Dermis blood vessel endothelial cell (primary cell): ENCODE measurements at places on chromosomes 5 and 9. TPM values are rescaled to one million over a fixed set of nuclear protein-coding genes. Genes with fewer than 3 reads are reported as not detected.

The CCL27 gene
- total RNA-seq, result not detected in 2 replicates

GRCh38 chr9:136197930-136198604 is 6.9 kb downstream of the LHX3 start:
- no peak for DNase-seq

- DNase-seq, result peak; percentile 41
Observed at GRCh38 chr5:176481711-176482110, 33.5 kb downstream of the FAF2 start.

The PTGES gene
- total RNA-seq, result 0.47 and 0.51 TPM in 2 replicates

The ADRB2 gene
- 11.7 and 14.8 TPM in 2 replicates for total RNA-seq

DNA sequence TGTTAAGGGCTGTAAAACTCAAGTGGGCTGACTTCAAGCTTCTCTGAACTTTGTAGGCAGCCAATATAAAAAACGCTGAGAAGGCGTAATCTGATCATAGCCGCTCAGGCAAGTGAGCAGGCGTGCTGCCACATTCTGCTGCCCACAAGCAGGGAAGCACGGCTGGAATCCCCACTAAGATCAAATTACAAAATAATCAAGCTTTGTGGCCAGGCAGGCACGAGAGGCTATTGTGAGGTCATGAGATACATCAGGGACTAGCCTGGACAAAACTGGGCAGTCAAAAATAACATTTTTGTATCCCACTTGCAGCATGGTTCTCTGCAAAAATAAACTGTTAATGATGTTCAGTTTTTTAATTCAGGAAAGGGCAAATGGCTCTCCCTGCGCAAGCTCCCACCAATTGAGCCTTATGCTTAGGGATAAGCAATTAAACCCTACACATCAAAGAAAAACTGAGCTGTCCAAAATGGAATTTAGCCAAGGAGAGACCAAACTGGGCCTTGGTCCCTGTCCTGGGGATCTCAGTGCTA is 64.0 kb downstream of the POU5F2 start:
- peak; percentile 54 for DNase-seq

DNA sequence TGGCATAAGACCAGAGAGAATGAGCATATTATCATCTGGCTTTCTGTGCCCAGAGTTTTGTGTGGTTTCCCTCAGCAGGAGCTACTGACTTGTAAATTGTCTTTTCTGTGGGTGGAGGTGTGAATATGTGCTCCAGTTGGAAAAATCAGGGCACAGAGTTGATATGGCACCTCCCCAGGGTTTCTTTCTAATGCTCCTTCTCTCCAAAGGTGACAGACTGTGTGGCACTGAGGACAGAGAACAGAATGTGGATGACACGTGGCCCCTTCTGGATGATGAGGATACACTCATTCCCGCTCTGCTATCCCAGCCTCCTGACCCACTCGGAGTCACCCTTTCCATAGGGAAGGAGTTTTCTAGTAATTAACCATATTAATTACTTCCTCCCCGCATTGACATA is 221.0 kb downstream of the ICE1 start:
- no peak for DNase-seq

- DNase-seq, result no peak
Observed at GRCh38 chr5:103086547-103086946, 33.4 kb downstream of the GIN1 start.

The REEP2 gene
- total RNA-seq, result 0.68 and 1.5 TPM in 2 replicates

GRCh38 chr5:150339165-150339564 is 18.3 kb upstream of the TCOF1 start:
- DNase-seq, result no peak
